ENCODE measurements at places on chromosomes 12 and 14. TPM values are rescaled to one million over a fixed set of nuclear protein-coding genes. Genes with fewer than 3 reads are reported as not detected.

Gene FGF6
- not detected for total RNA-seq

Gene TESPA1
- total RNA-seq: 65.9 TPM

DNA sequence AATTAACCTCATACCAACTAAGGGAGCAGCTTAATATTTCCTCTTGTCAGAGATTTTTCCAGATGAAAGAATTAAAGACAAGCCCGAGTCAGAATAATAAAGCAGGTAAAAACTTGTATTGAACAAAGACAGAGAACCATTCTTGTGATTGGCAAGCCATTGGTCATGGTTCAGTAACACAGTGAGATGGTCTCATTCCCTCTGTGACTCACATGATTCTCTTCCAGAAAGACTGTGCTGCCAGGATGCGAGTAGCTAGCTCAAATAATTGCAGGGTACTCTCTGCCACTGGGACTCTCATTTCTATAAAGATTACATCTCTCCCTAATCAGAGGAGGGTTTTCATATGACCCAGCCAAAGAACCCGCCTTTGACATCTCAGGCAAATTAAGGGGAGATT, 179.4 kb downstream of the PHLDA1 start:
- peaks cover 10% of the 10 kb centered on the region for H3K4me1 ChIP-seq
- peaks cover 6% of the 10 kb centered on the region for H3K36me3 ChIP-seq
- no peak for DNase-seq
- H3K4me3 ChIP-seq: no peak overlapping the region
- no peak overlapping the region for H3K27ac ChIP-seq
- H3K27me3 ChIP-seq: peaks cover 27% of the 10 kb centered on the region

DNA sequence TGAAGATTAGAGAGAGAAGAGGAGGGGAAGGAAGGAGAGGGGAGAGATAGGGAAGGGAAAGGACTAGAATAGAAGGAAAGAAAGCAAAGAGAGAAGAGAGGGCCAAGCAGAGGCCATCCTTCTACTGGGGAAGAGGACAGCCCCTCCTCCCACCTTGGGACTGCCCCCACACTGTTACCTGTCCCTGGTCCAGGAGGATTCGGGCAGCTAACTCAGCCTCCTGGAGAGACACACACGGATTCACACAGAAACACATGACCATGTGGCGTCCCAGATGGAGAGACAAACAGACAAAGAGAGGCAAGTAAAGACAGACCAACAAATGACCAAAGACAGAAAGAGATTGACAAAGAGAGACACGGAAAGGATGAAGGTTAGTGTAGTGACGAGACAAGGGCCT, 2.2 kb downstream of the NDRG2 start:
- H3K36me3 ChIP-seq: no peaks in the 10 kb centered on the region
- peak overlapping the region; percentile 3 for H3K4me3 ChIP-seq
- no peak overlapping the region for H3K27ac ChIP-seq
- H3K4me1 ChIP-seq: peaks cover 9% of the 10 kb centered on the region
- H3K27me3 ChIP-seq: peaks cover 39% of the 10 kb centered on the region
